T1000 (cell line): ENCODE measurements at places on chromosomes 13 and 19.

GRCh38 chr19:30309176-30309575 lies 63.0 kb upstream of the ZNF536 start:
- no peak for DNase-seq

DNA sequence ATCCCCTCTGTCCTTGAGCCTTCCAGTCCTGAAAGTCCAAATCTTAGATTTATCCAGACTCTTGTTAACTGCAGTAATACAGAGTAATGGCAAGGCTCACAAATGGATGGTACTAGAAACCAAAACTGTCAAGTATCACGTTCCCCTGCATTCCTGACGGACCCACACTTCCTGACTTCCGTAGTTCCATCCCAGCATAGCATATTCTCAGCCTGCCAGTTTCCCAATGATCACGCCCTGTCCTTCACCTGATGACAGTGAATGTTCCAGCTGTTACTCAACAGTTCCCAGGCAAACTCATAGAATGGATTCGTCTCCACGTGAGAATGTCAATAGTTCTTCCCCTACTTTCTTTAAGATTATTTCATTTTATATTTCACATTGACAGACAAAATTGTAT lies 33.6 kb downstream of the SLC7A1 start:
- no peak for DNase-seq

DNA sequence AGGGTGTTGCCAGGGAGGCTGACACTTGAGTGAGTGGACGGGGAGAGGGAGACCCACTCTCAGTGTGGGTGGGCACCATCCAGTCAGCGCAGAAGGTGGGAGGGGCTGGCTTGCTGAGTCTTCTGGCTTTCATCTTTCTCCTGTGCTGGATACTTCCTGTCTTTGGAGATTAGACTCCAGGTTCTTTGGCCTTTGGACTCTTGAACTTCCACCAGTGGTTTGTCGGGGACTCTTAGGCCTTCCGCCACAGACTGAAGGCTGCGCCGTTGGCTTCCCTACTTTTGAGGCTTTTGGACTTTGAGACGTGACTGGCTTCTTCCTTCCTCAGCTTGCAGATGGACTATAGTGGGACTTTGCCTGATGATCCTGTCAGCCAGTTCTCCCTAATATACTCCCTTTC lies 4.3 kb upstream of the LENG8 start:
- no peak for DNase-seq

DNA sequence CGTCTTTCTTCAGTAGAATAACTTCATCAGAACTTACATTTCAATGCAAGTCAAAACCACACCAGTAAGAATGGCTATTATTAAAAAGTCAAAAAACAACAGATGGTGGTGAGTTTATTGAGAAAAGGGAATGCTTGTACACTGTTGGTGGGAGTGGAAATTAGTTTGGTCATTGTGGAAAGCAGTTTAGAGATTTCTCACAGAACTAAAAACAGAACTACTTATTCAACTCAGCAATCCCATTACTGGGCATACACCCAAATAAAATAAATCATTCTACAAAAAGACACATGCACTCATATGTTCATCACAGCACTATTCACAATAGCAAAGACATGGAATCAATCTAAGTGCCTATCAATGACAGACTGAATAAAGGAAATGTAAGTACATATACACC lies 231.2 kb downstream of the NHLRC3 start:
- DNase-seq = no peak

DNA sequence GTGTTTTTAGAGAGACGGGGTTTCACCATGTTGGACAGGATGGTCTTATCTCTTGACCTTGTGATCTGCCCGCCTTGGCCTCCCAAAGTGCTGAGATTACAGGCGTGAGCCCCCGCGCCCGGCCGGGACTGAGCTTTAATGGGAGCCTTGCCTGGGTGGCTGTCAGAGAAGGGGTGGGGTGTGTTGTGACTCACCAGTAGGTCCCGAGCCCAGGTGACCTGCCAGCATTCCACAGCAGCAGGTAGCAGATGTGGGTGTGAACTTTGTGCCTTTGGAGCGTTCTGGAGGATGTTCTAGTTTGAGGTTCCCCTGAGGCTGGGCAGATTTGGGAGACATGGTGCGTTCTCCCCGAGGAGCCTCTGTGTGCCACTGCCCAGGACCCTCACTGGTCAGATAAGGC lies 7.1 kb upstream of the EPN1 start:
- DNase-seq = no peak

- DNase-seq = no peak
Observed at GRCh38 chr13:51453207-51453958, 547 bp upstream of the INTS6 start.

GRCh38 chr13:91405240-91405639 lies 6.8 kb downstream of the GPC5 start:
- no peak for DNase-seq

DNA sequence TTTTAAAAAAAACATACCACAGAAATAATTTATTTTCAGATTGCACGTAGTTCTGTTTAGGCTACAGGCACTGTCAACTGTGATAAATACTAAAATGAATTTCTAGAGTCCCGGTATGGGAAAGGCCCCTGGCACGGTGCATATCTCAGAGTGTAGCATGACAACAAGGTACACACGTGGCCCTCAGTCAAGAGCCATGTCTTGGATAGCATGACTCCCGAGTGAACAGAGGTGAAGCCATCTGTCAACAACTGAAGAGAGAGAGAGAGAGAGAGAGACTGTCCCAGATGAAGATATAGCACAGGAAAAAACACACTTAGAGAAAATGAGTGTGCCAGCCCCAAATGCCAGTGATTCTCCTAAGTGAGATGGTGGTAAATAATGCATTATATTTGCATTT lies 297.5 kb downstream of the MYO16 start:
- DNase-seq = no peak

GRCh38 chr19:14006085-14006765 lies at the start of gene RFX1:
TSS of gene RFX1 (minus strand) at chr19:14006320. CDS start at chr19:13993843, 12,477 bp downstream.
- DNase-seq = peak; percentile 98

DNA sequence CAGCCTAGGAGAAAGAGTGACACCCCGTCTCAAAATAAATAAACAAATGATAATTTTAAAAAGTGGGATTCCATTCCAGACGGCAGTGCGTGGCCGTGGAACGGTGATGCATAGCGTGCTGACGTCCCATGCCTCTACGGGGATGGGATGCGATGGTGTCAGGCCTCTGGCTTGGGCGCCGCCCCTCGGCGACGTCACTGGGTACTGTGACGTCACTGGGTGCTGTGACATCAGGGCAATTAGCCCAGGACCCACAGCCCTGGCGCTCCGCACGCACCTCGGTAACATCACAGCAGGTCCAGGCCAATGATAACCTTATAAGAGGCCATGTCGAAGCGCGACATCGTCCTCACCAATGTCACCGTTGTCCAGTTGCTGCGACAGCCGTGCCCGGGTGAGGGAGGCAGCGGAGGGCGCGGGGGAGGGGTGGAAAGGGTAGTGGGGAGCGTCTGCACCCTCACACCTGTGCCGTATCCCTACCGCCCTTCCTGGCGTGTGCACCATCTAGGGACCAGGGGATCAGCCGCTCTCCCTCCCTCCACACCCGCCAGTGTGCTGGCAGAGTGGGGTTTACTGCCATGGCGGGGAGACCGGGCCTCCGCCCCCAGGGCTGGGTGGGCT lies at the start of gene GAPDHS:
Gene GAPDHS (plus strand): TSS at position 256 of the 621 bp plus-strand sequence. CDS start 72 bp downstream, at position 328.
- DNase-seq = no peak

DNA sequence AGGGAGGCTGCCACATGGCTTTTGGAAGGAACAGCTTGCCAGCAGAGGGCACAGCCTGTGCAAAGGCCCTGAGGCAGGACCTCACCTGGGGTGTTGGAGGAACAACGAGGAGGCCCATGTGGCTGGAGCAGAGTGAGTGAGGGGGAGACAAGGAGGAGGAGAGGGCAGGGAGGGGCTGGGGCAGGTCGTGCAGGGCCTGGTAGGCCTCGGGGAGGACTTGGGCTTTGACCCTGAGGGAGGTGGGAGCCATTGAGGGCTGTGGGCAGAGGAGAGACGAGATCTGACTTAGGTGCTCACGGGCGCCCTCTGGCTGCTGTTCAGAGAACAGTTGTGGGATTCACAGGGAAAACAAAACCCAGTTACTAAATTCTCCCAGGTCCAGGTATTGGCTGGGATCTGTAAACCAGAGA lies 25.2 kb downstream of the ZNRF4 start:
- no peak for DNase-seq

DNA sequence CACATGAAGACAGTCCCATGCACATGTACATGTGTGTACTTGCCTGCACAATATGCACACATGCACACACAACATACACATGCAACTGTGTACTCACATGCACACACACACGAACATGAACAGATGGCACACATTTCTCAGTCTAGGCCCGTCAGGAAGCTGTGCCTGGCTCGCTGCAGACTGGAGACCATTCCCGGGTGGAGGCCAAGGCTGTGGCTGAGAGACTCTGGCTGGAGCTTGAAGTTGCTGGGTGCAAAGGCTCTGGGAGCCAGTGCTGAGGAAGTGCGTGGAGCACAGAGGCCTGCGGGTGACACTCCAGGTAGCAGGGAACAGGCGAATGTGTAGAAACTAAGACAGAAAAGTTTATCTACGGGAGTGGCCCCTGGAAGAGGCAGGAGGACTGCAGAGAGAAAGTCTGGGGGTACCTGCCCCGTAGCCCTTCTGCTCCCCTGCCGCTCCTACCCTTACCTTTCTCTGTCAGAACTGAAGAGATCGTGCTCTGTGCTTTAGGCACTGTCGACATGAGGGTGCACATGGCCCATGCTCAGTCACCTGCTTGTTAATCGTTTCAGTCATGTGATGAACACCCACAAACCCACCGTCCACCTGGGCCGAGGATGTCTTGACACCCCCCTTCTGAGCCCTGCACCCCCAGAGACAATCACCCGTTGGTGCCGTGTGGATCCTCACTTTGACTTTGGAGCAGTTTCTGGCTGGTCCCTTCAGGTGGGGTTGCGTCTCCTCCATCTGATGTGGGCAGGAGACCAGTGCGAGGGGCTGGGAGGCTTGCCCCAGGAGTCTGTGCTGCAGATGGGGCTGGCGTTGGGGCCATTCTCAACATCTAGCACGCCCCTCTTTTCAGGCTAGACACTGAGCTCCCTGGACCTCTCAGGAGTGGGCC lies 69.4 kb downstream of the TEX29 start:
- DNase-seq = no peak

DNA sequence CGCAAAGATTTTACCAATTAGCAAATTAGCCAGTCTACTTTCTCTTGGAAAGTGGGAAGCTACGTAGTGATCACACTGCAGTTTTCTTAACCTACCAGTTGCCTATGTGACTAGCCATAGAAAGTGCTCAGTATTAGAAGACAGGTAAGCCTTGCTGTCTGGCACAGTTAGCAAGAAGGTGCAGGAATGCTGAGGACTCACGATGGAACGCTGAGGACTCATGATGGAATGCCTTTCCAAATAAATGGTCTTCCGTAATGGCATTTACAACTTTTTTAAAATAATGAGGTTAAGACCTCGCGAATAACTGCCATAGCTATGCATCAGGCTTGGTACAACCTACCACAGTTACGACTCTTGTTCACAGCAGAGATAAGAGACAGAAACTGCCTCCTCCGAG lies 1645.6 kb upstream of the MIR17HG start:
- DNase-seq = no peak
